ENCODE measurements at places on chromosomes 12 and 14.
A peak's percentile ranks its signal among the peaks of the same experiment; 100 is the strongest.

- DNase-seq = no peak
Measured at GRCh38 chr12:112190231-112191025, 65.1 kb downstream of the TRAFD1 start.

DNA sequence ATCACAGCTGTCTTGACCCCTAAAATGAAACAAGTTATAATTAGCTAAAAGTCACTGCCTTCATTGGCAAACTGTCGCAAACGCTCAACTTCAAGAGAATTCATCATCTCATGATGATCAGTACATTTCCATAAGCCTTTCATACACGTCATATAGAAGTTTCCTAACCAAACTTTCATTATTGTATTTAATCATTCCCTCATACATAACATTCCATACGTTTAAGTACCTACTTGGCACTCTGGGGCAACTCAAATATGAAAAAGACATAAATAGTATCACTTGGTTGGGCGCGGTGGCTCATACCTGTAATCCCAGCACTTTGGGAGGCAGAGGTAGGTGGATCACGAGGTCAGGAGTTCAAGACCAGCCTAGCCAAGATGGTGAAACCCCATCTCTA lies 12.4 kb upstream of the PPP2R5E start:
- DNase-seq = no peak

DNA sequence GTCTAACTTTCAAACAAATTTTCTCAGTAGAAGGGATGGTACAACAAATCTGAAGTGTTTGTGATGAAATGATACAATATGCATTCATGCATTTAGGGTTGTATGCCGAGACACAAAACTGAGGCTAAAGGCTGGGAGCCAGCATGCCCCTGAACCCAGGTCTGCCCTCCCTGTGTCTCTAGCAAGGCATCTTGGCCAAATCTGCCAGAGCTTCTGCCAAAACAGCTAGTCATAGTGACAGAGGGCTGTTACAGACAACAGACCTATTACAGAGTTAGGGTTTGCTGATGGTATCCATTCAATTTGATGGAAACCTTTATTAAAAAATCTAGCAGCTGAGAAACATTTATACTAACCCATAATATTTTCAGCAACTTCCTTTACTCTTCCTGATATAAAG lies 11.3 kb upstream of the CHPT1 start:
- no peak for DNase-seq

DNA sequence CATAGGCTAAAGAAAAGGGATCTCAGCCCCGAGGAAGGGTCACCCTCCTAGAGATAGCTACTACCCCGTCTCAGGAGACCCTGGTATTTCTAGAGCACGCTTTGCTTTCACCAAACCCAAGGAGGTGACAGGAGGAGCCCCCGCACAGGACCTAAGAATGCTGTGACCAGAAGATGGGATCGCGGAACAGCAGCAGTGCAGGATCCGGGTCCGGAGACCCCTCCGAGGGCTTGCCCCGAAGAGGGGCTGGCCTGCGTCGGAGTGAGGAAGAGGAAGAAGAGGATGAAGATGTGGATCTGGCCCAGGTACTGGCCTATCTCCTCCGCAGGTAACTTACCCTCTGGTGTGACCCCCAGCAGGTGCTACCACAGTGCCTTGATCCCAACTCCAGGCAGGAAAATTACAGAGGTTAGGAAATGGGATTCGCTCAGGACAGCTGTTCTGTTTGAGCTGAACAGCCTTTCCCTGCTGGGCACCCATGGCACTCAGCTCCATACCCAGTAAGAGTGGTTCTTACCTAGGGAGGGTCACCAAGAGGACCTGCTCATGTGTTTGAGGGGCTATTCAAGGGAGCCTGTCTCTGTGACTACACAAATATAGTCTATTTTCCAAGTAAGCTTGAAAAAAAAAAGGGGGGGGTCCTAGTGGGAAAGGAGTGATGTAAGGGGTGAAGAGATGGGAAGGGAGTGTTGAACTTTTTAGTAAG lies 826 bp upstream of the NRL start:
- DNase-seq = no peak

DNA sequence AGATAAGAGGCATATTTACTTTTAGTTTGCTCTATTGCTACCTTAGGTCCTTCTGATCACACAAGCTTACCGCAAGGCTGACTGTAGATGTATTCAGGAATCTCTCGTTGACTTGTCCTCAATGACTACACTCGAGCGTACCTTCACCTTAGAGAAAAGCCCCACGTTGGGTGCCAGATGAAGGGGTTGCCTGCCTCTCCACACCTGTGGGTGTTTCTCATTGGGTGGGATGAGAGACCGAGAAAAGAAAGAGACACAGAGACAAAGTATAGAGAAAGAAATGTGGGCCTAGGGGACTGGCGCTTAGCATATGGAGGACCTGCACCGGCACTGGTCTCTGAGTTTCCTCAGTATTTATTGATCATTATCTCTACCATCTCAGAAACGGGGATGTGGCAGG lies 51.8 kb downstream of the ASCL4 start:
- no peak for DNase-seq

DNA sequence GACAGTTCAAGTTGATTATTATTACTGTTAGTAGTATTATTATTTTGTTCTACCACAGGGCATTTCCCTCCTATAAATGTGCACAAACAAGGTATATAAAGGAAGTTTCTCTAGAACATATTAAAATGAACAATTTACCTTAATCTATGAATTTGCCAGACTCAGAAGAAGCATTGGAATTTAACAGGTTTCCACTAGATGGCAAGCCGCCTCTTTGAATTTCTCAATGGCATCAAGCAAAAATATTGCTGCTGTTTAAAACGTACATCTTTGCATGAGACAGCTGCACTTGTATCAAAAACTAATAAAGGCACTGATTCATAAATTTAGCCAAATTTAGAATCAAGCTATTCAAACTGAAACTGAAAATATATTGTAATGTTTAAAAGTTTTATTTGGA lies 34.6 kb upstream of the MIS18BP1 start:
- DNase-seq = no peak

GRCh38 chr12:57133013-57133569 lies 4.8 kb downstream of the LRP1 start:
- no peak for DNase-seq

- DNase-seq = no peak
Measured at GRCh38 chr12:57454566-57455373, at the start of gene INHBE. TSS of gene INHBE (plus strand) at chr12:57455307. CDS start at chr12:57455537, 230 bp downstream.

- DNase-seq = no peak
Measured at GRCh38 chr12:6069437-6070093, 54.9 kb downstream of the VWF start.

- DNase-seq = no peak
Measured at GRCh38 chr14:53002576-53002975, 51.7 kb upstream of the FERMT2 start.

DNA sequence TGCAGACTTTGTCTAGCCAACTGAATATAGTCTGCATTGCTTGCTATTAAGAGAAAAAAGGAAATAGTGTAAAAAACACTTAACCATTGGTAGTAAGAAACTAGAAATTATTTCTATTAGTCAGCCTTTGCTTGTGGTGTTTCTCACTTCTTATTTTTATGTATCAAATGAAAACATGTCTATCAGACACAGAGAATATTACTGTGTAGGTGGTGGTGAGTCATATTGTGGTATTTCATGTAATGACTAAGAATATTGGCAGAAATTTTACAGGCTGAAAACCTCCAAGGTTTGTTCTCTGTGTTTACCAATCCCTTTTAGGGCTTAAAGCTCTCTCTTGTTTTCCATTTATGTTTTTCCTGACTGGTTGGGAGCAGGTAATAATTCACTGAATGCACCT lies 87.2 kb downstream of the DAAM1 start:
- no peak for DNase-seq

DNA sequence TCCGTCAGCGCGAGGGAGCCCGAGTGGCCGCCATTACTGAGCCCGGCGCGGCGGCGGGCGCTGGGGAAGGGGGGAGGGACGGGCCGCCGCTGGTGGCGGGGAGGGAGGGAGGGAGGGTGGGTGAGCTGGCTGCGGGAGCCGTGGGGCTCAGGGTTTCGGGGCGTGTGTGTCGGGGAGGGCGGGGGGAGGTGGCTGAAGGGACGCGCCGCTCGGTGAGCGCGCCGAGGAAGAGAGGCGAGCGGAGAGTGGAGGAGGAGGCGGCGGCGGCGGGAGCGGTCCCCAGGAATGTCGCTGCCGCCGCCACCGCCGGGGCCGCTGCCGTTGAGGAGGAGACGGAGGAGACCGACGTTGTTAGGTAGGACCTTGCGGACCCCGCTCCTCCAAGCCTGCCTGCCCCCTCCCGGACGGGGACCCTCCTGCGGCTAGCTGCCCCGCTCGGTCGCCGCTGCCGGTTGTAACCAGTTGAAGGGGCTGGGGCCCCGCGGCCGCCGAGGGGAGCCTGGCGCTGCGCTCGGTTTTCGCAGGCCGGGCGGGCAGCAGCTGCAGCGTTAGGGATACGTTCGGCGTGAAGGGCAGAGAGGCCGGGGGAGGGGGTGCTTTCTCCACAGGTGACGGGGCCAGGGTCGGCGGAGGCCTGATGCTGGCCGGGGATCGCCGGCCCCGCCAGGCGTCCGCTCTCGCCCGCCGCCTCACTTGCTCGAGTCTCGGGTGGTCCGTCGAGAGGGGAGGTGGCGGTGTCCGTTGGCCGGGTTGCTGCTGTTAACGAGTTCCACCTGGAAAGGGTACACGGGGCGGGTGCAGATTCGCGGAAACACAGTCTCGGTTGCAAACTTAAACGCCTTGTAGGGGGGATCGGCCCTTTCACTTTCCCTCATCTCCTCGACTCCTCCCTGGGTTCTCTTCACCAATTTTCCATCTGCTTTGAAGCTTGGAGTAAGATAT lies at the start of gene ARHGAP5:
Gene ARHGAP5 (plus strand): TSS at position 224 of the 942 bp plus-strand sequence. CDS start 13,366 bp downstream, outside the sequence.
- DNase-seq = peak; percentile 37

DNA sequence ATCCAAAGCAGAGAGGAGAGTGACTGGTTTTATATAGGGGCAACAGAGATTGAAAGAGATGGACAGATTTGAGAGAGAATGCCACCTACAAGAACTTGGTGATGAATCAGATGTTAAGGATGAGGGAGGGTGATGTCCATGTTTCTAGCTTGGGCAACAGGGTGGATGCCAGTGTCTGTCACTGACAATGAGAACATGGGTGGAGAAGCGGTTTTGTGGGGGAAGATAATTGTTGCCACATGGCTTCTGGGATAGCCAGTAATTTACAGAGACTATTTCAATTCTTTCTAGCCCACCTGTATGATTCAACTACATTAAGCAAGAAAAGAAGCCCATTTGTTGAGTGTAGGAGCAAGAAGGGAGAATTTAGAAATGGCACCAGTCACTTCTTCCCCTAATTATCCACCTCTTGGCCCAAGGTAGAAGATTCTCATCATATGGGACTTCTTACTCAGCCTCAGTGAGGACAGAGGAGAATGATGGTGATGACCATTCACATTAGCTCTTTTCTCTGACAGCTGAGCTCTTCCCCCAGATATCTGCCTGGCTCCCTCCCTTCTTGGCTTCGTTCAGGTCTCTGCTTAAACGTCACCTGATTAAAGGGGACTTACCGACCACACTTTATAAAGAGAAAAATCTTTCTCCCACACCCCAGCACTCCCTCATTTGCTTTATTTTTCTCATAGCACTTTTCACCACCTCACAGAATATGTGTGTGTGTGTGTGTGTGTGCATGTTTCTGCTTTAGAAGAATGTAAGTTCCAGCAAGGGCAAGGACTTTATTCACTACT lies 117.8 kb downstream of the DUSP6 start:
- no peak for DNase-seq

DNA sequence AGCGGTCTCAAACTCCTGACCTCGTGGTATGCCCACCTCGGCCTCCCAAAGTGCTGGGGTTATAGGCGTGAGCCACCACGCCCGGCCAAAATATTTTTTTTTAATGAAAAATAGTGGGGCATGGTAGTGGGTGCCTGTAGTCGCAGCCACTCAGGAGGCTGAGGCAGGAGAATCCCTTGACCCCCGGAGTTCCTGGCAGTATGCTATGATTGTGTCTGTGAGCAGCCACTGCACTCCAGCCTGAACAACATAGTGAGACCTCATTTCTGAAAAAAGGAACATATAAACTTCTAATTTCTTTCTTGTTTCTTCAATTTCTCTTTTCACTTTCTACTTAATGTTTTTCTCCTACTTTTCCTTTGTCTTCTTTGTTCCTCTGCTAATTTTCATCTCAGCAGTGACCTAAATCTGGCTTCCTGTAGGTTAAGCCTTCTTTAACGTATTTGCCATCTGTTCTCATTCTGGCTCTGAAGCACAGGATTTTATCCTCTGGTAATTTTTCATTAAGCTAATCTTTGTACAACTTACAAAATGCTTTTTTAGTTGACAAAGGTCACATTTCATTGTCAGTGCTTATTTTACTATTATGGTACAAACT lies 4.5 kb upstream of the RPGRIP1 start:
- DNase-seq = no peak

GRCh38 chr14:104867371-104868059 lies 2.4 kb downstream of the CEP170B start:
- no peak for DNase-seq

GRCh38 chr12:40993158-40993557 lies 195.0 kb upstream of the PDZRN4 start:
- no peak for DNase-seq

DNA sequence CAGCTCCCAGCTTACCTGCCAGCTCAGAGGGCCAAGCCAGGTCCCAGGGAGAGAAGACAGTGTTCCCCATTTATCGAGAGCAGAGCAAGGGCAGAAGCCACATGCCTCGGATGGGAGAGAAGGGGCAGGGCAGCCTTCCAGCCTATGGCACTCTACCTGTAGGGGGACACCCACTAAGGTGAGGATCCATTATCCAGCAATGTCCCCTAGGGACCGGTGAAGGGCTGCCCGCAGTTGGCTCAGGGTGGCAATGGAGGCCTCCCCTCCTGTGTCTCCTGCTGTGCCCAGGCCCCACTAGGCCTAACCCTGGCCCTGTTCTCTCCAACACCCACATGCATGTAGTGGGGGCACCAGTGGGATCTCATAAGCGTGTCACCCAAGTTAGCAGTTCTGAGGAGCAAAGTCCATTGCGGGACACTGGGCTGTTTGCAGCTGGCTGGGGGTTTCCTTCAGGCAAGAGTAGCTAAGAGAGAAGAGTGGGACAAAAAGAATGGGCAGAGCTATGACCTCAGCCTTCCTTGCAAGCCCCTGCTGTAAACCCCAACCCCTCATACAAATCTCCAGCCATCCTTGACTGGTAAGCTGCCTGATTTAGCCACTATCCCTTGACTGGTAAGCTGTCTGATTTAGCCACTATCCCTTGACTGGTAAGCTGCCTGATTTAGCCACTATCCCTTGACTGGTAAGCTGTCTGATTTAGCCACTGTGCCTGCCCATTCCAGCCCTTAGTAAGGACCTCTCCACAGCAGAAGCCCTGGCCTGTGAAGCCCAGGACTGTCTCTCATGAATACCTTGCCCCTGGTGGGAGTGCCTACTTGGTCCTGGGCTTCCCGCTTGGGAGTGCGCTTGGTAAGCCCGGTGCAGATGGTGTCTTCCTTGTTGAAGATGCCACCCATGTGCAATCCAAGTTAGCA lies 5.2 kb upstream of the ASB2 start:
- DNase-seq = no peak

GRCh38 chr12:64682572-64683277 lies 72.4 kb downstream of the RASSF3 start:
- DNase-seq = no peak

- peak; percentile 88 for DNase-seq
Measured at GRCh38 chr12:121712461-121713256, at the start of gene TMEM120B. TSS of gene TMEM120B (plus strand) at chr12:121712752. CDS start at chr12:121712896, 144 bp downstream.

- DNase-seq = no peak
Measured at GRCh38 chr12:93805736-93806141, 128.6 kb downstream of the CRADD start.
